Substantia nigra (tissue), 51 donors: ENCODE measurements at places on chromosomes 2 and 18.
A peak's percentile ranks its signal among the peaks of the same experiment; 100 is the strongest.

GRCh38 chr2:166180951-166181812, 53.4 kb upstream of the SCN1A start:
- peak; percentile 19 for DNase-seq

DNA sequence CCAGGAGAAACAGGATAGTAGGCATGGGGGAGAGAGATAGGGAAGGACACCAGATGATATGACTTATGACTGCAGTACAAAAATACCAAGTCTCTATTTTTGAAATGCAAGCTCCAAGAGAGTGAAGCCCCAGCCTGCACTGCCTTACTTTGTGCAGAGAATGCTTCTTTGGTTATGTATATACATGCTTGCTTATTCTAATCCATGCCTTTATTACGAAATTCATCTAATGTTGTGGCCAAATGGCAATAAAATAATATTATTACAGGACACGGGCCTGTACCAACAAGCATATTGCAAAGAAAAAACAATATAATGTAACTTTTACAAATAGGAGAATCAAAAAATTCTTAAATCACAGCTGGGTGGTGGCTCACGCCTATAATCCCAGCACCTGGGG, 110.8 kb downstream of the BCL11A start:
- DNase-seq = no peak

- peak; percentile 32 for DNase-seq
These were observed 241.8 kb upstream of the RAB12 start for GRCh38 chr18:8367217-8367988.

DNA sequence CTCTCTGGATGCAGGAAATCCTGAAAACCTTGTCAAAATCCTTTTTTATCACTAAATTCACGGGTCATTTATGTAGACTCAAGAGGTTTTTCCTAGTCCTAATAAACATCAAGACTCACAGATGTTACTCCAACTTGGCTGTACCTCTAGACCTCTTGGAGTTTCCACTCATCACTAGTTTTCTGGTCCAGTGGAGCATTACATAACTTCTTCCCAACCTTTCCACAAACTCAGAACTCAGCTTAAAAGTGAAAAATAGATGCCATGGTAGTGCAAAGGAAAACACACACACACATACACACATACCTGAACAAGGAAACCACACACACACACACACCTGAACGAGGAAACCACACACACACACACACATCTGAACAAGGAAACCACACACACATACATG, 807.2 kb downstream of the LRP1B start:
- DNase-seq = no peak

GRCh38 chr2:200476836-200477235, 33.0 kb downstream of the KCTD18 start:
- peak; percentile 18 for DNase-seq

DNA sequence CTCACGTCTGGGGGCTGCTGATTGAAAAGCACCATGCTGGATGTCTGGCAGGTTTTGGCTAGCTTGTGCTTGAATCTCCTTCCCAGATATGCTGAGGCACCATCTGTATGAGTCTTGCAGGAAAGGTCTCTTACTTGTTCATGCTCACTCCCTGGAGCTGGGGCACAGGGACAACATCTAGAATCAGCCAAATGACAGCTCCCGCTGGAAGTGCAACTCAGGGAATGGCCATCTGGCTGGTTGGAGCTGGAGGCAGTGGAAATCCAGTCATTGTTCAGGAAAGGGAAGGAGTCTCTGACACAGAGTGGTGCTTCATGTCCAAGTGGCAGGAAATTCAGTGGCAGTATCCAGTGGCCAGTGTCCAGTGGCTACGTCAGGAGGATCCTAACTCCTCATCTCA, 9.7 kb downstream of the CCDC68 start:
- DNase-seq = no peak

- DNase-seq = no peak
These were observed 4.1 kb downstream of the MBD2 start for GRCh38 chr18:54220406-54220805.

DNA sequence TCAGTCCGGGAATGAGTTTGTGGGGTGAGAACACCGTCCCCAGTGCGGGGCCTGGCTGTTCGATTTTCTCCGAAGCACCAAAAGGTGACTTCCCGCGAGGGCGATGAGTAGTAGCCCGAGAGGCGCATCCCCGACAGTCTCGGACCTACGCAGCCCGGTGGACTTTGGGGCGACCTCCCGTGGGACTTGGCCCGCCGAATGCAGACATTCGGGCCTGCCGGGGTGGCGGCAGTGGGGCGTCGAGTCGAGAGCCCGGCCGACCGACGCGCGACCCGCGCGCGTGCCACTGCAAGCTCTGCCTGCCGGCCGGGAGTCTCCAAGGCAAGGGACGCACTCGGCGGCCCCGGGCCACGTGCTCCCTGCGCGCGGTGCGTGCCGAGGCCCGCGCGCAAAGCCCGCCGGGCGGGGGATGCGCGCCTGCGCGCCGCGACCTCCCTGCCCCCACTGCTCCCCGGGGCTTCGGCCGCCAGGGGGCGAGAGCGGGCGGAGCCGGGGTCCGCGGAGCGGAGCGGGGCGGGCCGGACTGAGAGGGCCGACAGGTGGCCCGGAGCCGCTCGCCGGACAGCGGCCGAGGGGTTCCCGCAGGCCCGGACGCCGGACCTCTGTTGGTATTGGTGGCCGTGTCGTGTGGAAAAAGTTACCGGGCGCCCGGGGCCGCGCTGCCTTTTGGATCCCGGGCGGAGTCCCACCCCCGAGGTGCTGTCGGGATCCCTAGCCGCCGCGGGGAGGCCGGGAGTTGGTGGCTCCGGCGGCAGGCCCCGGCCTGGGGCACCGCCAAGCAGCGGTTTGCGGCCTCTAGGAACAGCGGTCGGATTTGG, 1.9 kb downstream of the PTMA start:
- DNase-seq = peak; percentile 81

DNA sequence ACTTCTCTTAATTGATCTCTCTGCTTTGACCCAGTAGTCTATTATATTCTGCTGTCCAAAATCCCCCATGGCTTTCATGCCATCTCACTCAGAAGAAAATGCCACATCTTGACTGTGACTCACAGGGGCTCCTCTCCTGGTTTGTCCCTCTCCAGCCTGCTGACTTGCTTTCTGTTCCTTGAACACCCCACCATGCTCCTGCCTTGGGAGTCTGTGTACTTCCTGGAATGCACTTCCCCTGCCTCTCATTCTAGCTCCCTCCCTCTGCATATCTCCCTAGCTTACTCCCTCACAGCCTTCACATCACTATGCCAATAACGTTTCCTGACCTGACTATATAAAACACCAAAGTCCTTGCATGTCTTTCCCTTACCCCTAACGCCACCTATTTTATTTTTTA, 167.2 kb downstream of the TRIB2 start:
- no peak for DNase-seq

GRCh38 chr2:2492800-2493199, 161.7 kb upstream of the MYT1L start:
- DNase-seq = no peak

GRCh38 chr2:206535260-206535986, 92.1 kb downstream of the ADAM23 start:
- no peak for DNase-seq
